ENCODE measurements at places on chromosomes 1 and 21. TPM values are rescaled to one million over a fixed set of nuclear protein-coding genes. Genes with fewer than 3 reads are reported as not detected.

- H3K27me3 ChIP-seq, result no peaks in the 10 kb centered on the region
- H3K36me3 ChIP-seq, result no peaks in the 10 kb centered on the region
- no peaks in the 10 kb centered on the region for H3K4me1 ChIP-seq
- no peak overlapping the region for H3K27ac ChIP-seq
- DNase-seq, result no peak
- H3K4me3 ChIP-seq, result no peak overlapping the region
These were observed 575.5 kb downstream of the PTPRU start for GRCh38 chr1:29811727-29812407.

GRCh38 chr1:198879711-198880306 is 241.0 kb downstream of the PTPRC start:
- H3K27ac ChIP-seq, result no peak overlapping the region
- DNase-seq, result no peak
- H3K4me1 ChIP-seq, result peaks cover 5% of the 10 kb centered on the region
- no peak overlapping the region for H3K4me3 ChIP-seq

- no peak overlapping the region for H3K27ac ChIP-seq
- H3K4me3 ChIP-seq, result no peak overlapping the region
- no peaks in the 10 kb centered on the region for H3K4me1 ChIP-seq
- no peaks in the 10 kb centered on the region for H3K36me3 ChIP-seq
- DNase-seq, result no peak
These were observed 168.9 kb upstream of the C21orf91 start for GRCh38 chr21:17988102-17988437.

DNA sequence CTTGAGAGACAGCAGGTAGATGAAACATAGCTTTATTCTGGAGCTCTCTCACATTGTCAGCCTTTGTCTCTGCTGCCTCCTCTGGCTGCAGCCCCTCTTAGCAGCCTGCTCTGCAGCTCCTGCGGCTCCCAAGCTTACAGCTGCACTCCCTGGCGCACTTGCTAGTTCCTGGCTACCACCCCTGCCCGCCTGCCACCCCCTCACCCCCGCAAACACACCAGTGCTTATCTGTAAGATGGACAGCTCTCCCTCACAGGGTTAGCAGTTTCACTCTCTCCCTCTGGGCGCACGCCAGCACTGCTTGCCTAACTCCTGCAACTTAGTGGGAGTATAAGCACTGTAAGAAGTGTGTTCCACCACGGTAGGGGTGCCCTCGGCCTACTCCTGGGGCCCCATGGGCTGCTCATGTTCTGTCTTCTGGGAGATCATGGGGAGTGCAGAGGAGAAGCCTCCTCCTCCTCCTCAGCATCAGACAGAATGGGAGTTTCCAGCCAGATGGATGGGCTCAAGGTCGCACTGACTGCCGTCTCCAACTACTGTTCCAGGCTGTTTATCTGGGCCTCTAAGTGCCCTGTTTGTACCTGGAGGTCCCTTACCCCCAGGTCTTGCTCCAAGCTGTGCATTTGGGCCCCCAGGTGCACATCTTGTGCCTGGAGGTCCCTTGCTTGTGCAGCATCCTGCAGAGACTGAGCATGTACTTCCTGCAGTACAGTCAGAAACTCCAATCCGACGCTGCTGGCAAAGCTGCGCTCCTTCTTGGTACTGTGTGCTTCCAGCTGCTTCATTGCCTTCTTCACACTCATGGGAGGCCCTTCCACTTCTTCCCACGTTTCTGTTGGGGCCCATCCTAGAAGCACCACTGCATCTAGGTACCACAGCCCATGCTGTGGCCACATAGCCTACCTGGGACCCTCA is 1388.1 kb downstream of the AMY1C start:
- H3K27ac ChIP-seq, result no peak overlapping the region
- H3K4me3 ChIP-seq, result no peak overlapping the region
- DNase-seq, result no peak
- no peaks in the 10 kb centered on the region for H3K36me3 ChIP-seq
- no peaks in the 10 kb centered on the region for H3K4me1 ChIP-seq

DNA sequence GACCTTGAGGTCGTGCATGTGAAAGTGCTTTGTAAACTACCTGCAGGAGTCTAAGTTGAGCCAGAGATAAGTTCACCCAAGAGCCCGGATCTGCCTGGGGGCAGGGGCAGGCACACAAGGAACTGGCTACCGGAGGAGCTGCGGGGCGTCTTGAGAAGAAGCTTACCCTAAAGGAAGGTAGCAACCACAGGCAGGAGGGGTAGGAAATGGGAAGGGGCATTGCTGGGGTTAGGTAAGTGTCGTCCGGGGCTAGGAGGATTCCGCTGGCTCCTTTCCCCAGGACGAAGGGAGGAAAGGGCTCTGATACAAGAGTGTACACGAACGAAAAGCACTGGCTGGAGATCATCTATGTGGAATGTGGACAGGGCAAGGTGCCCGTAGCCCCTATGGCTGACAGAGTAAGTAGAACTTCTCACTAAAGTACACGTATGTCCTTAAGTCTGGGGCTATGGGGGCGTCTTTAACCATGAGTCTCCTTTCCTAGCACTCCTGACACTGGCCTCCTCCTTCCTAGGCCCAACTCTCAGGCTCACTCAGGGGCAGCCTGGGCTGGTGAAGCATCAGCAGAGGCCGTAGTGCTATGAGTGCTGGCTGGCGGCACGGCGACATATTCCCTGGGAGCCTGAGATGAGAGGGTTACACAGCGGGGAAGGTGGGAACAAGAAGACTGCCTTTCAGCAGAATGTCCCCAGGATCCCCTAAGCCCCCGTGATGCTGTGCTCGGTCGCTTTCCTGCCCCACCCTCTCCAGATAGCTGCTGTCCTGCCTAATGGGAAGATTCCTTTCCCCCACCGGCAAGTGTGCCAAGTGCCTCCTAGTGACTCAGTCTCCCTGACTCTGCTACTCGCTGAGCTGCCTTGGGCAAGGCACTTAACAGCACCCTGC is 9.1 kb upstream of the GALNT2 start:
- no peak overlapping the region for H3K4me3 ChIP-seq
- no peaks in the 10 kb centered on the region for H3K36me3 ChIP-seq
- H3K27me3 ChIP-seq, result no peaks in the 10 kb centered on the region
- peak; percentile 88 for DNase-seq

DNA sequence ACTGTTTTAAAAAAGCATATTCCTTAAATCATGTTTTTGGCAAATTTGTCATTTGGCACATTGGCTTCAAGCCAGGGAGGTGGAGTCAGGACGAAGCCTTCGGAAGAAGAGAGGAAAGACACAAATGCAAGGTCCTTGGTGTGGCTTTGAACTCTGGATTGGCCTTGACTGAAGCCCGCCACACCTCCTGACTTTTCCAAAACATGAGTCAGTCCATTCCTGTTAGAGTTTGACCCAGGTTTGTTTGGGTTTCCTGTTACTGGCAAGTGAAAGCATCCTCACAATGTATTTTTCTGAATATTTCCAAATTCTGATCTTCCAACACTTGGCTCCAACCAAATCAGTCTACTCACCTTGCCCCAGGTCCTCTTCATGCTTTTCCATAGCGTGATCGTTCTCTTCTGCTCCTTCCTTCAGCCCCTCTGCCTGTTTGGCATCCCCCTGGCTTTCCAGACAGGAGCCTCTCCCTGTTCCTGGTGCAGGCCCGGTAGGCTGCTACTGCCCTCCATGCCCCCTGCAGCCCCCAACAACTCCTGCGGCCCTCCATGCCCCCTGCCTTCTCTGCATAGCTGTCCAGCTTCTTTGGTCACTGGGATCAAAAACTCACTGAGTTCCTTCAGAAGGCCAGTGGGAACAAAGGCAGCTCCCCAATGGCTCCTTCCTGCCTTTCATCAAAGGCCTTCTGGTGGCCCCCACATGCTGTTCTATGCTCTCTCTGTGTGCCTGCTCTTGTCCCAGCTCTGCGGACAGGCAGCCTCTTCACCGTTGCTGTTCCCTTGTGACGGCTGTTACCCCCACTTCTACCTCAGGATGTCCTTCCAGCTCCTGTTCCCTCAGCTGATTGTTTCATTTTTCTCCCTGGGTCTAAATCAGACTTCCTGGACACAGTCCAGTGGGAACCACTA is 30.4 kb upstream of the SLC30A1 start:
- H3K27me3 ChIP-seq, result no peaks in the 10 kb centered on the region
- no peaks in the 10 kb centered on the region for H3K36me3 ChIP-seq
- DNase-seq, result no peak
- no peak overlapping the region for H3K4me3 ChIP-seq
- H3K4me1 ChIP-seq, result peaks cover 29% of the 10 kb centered on the region

DNA sequence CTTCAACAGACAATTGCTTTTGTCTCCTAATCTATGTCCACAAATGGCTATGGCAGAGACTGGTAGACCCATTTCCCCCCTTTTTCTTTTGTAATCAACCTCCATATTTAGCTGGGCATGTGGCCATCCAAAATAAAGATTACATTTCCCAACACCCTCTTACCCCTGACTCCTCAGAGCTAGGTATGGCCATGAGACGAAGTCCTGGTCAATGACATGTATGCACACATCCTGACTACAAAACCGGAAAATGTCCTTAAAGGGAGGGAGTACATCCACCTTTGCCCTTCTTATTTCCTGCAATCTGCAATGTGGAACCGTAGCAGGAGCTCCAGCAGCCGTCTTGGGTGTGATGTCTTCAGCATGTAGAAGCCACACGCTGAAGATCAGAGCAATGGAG is 36.2 kb upstream of the RCSD1 start:
- H3K27ac ChIP-seq, result no peak overlapping the region
- H3K27me3 ChIP-seq, result no peaks in the 10 kb centered on the region
- H3K4me1 ChIP-seq, result no peaks in the 10 kb centered on the region
- no peak for DNase-seq
- no peaks in the 10 kb centered on the region for H3K36me3 ChIP-seq

DNA sequence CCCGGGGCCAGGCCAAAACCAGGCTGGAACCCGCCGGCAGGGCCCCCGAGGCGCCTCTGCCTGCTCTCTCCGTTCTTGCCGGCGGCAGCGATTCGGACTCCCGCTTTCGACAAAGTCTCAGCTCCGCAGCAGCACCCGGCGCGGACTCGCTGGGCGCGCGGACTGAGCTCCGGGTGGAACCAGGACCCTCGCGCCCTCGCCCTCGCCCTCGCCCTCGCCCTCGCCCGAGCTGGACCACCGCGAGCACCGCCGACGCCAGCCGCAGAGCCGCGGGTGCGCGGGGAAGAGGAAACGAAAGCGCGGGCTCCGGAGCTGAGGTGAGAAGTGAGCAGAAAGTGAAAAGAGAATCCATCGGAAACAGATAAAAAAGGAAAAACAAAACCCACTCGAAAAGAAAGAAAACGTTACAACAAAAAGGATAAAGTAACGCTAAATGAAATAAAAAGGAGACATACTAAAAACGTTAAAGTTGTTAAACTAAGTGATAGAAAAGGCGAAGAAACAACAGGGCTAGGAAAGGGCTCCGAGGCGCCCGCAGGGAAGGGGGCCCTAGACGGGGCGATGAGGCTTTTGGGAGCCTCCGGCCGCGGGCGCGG is 64.9 kb downstream of the MEF2D start:
- peaks cover 15% of the 10 kb centered on the region for H3K27me3 ChIP-seq
- peaks cover 20% of the 10 kb centered on the region for H3K4me1 ChIP-seq
- H3K4me3 ChIP-seq, result peak overlapping the region; percentile 41
- H3K36me3 ChIP-seq, result no peaks in the 10 kb centered on the region
- no peak overlapping the region for H3K27ac ChIP-seq

GRCh38 chr1:93701629-93702028 is 20.0 kb upstream of the BCAR3 start:
- H3K27me3 ChIP-seq, result no peaks in the 10 kb centered on the region
- no peaks in the 10 kb centered on the region for H3K36me3 ChIP-seq
- peaks cover 19% of the 10 kb centered on the region for H3K4me1 ChIP-seq
- H3K27ac ChIP-seq, result no peak overlapping the region
- DNase-seq, result no peak

GRCh38 chr1:36155408-36156328 is at the start of gene MAP7D1:
MAP7D1 (plus strand) TSS chr1:36156160; CDS start chr1:36156418, 258 bp downstream.
- H3K4me3 ChIP-seq, result peak within 1 kb of the TSS; percentile 97
- peaks cover 68% of the 10 kb centered on the region for H3K4me1 ChIP-seq
- no peaks in the 10 kb centered on the region for H3K27me3 ChIP-seq
- H3K36me3 ChIP-seq, result no peaks in the 10 kb centered on the region

The ZBTB21 gene
- total RNA-seq, result 9.7 TPM

The PADI3 gene
- not detected for total RNA-seq

The KRTAP19-1 gene
- total RNA-seq, result not detected

The RPS6KC1 gene
- total RNA-seq, result 26.8 TPM

The EXOC8 gene
- 13.0 TPM for total RNA-seq

The ICOSLG gene
- total RNA-seq, result 0.42 TPM

The CR2 gene
- 0.33 TPM for total RNA-seq

The FCMR gene
- total RNA-seq, result 3.3 TPM
